Vagina (tissue), 2 donors: ENCODE measurements at places on chromosomes 13 and 19.

GRCh38 chr13:109271555-109272541, 514.5 kb downstream of the IRS2 start:
- DNase-seq: no peak

- no peak for DNase-seq
Observed at GRCh38 chr13:52664272-52664671, 11.6 kb downstream of the SUGT1 start.

GRCh38 chr13:36850790-36851438, 31.9 kb downstream of the RFXAP start:
- DNase-seq: no peak

DNA sequence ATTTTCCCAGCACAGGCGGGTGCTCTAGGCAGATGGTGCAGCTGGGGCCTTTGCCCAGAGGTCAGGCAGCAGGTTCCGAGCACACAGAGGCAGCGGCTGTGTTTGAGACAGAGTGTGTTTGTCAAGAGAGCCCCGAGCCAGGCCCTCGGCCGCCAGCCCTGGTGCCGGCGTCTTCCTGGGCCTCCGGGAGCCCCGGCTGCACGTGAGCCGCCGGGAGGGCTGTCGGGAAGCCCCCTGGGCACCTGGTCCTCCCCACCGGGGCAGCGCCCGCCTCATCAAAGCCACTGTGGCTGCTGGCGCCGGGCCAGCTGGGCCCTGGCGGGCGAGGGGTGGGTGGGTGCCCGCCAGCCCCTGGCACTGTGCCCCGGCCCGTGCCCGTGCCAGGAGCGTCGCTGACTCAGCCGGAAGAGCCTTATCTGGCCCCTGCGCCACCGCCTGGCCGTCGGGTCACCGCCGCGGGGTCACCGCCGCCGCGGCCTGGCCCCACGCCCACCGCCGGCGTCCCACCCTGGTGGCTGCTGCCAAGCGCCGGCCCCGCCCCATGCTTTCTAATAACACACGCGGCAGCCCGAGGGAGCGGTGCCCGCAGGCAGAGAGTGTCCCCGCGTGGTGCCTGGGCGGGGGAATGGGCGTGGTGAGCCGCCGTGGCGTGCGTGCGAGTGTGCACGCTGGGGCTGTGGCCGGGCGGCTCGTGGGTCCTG, 14.9 kb downstream of the ARID3A start:
- no peak for DNase-seq

- no peak for DNase-seq
Observed at GRCh38 chr13:106115081-106115480, 420.4 kb downstream of the EFNB2 start.

DNA sequence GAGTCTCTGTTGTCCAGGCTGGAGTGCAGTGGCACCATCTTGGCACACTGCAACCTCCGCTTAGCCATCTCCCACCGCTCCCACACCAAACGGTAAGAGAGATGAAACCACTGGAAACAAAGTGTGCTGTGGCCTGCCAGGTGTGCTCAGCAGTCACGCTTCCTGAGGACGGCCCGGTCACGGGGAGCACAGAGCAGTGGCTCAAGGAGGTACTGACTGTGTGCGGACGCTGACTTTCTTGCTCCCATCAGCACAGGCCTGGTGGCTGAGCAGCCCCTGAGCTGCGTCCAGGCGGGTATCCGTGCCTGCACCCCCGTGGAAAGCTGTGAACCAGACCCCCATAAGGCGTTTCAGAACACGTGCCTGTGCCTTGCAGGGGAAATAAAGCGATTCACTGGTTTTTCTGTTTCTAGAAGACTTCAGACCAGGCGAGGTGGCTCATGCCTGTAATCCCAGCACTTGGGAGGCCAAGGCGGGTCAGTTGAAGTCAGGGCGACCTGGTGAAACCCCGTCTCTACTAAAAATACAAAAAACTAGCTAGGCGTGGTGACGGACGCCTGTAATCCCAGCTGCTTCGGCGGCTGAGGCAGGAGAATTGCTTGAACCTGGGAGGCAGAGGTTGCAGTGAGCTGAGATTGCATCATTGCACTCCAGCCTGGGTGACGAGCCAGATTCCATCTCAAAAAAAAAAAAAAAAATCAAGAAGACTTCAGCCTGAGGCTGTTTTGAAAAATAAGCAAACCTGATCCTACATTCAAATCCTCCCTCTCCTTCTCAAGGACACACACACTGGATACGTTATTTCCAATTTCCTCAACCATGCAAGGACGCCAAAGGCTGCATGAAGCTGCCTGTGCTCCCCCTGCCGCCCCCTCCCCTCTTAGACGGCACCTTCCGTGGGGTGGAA, 25.5 kb downstream of the ADPRHL1 start:
- DNase-seq: no peak
